Lung (tissue), 17 donors: ENCODE measurements at places on chromosomes 5 and 9.

DNA sequence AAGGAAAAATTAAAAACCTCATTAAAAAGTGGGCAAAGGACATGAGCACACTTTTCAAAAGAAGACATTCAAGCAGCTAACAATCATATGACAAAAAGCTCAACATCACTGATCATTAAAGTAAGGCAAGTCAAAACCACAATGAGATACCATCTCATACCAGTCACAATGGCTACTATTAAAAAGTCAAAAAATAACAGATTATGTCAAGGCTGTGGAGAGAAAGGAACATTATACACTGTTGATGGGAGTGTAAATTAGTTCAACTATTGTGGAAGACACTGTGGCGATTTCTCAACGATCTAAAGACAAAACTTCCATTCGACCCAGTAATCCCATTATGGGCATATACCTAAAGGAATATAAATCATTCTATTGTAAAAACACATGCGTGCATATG lies 35.8 kb downstream of the HINT1 start:
- DNase-seq: no peak

- DNase-seq: no peak
These were observed 256.9 kb downstream of the PLK2 start for GRCh38 chr5:58202941-58203444.

DNA sequence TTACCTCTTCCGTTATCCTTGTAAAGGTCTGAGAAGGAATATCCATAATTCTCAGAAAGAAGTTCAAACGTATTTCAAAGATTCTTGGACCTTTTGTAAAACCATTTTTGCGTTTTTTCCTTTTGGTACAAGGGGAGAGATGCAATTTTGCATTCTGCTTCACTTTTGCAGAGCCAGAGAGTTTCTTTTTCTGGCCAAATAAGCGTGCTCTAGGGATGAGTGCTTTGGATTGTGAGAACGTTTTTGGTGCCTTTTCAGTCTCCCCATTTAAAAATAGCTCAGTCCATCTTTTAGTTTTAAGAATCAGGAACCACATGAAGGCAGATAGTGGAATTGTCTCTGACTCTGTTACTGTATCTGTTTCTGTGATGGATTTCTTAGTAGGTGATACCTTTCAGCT lies 1.5 kb downstream of the ARHGAP26 start:
- DNase-seq: no peak

DNA sequence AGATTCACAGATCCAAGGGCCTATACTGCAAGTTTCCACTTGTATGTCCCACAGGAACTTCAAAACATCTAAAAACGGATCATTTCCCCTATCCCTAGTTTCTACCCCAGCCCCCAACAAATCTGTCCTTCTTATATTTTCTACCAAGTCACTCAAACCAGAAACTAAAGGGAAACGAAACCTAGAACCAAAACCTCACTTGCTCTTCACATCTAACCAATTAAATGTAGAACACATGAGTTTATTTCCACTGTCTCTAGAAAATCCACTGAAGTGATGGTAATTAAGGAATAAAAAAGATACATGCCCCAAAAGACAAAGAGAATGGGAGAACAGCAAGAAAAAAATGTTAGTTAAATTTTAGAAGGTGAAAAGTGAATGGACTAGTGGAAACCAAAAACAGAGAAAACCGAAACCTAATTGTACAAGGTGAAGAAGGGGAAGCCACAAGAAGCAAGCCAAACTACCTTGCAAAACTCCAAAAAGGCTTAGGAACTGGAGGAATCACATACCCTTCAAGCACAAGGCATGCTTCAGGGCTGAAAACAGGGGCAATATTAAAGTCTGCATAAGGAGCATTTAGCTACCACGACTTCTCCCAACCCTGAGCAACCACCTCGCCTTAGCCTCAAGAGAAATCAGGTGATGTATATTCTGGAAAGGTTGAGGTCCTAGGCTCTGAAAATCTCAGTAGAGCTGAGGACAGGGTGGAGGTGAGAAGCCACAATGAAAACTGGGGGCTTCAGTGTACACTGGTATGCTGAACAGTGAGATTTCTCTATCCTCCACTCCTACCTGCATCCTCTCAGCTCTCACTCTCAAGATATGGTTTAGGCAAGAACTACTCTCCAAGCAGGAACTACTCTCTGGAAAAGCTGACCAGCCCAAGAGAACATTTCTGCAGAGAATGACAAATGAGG lies 11.1 kb downstream of the SMU1 start:
- no peak for DNase-seq

DNA sequence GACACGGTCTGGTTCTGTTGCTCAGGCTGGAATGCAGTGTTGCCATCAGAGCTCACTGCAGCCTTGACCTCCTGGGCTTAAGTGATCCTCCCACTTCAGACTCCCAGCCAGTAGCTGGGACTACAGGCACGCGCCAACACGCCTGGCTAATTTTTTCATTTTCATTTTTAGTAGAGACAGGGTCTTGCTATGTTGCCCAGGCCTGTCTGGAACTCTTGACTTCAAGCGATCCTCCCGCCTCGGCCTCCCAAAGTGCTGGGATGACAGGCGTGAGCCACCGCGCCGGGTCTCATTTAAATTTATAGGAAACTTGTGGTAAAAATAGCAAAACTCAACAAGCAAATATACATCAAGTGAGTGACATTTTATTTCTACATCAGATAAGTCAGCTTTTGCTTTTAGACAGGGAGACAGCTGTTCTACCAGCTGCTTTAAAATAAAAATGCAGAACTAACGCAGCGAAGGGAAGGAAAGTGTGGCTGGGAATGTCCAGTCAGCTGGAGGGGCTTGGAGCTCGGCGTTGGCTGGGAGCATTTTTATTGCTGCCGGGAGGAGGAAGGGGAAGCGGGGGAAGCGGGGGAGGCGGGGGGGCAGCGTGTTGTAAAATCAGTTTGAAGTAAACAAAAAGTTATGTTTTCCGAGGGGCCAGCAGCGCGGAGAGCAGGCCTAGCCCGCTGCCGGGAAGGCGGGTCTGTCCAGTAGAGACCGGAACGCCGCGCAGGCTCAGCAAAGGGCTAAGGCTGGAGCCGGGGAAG lies 707 bp upstream of the ZFYVE16 start:
- peak; percentile 95 for DNase-seq
